ENCODE measurements at places on chromosomes 16 and 17.

GRCh38 chr17:57603978-57604377, 141.1 kb downstream of the CCDC182 start:
- no peak for DNase-seq

DNA sequence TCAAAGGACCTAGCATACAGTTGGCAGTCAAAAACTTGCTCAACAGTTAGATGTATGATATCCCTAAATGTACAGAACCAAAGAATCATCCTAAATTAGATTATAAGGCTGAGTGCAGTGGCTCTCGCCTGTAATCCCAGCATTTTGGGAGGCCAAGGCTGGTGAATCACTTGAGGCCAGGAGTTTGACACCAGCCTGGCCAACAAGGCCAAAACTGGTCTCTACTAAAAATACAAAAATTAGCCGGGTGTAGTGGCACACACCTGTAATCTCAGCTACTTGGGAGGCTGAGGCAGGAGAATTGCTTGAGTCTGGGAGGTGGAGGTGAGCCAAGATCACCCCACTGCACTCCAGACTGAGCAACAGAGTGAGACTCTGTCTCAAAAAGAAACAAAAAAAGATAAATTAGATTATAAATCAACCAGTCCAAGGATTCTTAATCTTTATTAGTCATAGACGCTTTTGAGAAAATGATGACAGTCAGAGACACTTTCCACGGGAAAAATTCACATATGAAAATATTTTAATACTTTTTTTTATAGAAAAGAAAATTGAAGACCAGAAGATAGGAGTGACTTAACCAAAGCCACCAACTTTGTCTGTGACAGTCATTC, 77.6 kb downstream of the MMD start:
- no peak for DNase-seq

- DNase-seq: no peak
Measured at GRCh38 chr17:18856570-18856915, 1.4 kb upstream of the PRPSAP2 start.

DNA sequence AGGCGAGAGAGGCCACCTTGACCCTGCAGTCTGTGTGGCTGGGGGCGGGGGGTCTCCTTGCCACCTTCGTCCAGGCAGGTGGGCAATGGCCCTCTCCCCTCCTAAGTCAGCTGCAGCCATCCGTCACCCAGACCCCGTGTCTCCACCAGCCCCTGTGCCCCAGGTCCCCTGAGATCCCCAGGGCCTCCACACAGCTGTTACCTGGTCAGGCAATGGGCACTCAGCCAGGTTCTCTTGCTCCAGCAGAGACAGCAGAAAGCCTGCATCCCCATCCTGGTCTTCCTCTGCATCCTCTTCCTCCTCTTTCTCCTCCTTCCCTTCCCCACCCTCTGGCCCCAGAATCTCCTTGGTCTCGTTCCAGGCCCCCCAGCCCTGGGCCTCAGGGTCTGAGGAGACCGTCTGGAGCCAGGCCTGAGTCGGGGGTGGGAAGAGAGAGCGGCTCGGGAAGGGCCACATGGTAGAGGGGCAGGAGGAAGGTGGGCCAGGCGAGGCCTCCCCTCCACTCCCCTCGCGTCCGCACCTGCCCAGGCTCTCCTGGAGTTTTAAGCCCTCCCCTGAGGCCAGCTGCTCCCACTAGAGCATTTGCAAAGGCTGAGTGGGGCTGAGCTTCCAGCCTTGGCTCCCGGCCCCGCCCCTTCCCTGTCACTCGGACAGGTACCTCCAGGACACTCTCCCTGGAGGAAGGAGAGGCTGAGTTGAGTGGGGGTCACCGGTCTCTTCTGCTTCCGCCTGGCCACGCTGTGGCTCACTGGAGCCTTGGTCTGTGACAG, at the start of gene PABPN1L:
Gene PABPN1L (minus strand): TSS at position 510 of the 770 bp plus-strand sequence. CDS start 54 bp downstream, at position 456.
- no peak for DNase-seq

DNA sequence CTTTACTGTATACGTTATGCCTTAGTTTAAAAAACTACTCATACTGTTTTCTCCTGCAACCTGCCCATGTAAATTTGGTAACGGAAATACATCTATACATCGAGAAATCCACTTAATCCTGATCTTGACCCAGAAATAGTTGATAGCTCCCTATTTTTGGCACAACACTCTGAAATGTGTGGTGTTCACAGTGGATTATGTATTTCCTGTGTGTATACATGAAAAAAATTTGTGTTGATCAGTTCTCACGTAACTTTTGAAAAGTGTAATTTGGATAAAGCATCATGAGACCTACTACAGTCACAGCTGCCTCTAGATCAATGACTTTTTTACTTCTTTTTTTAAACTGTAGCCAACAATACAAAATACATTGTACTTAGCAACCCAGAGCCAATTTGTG, 90.7 kb downstream of the VMP1 start:
- DNase-seq: no peak

DNA sequence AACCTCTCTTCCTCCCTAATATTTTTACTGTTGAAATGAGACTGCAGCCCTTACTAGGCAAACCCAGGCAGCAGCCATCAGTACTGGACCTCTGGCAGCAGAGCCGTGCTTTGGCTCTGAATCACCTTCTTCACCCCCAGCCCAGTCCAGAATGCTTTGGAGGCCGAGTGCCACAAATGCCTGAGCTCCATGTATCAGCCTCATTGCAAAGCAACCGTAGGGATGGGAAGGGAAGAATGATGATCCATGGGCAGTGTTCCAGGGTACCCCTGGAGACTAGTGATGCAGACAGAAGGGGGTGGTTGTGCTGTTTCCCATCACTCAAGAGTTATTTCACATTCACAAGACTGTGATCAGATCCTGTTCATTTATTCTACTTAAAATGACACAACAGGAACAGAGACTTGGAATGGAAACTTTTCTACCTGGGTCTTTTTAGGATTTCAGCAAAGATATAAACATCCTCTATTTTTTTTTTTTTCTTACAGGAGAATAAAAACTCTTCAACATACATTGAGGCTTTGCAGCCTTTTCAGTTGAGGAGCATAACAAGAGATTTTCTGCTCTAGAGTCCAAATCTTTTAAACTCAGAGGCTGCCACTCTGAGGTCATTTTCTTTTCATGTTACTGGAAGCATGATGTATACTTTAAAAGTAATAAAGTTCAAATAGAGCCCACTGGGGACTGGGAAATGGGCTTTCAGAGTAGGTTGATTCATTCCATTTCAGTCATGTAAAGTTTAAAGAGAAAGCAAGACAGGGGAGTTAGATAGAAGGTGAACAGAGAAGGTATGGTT, 138.3 kb downstream of the KCNJ2 start:
- DNase-seq: no peak

- DNase-seq: no peak
Measured at GRCh38 chr17:80938556-80938955, 53.1 kb upstream of the CHMP6 start.

GRCh38 chr16:11449716-11450115, 104.5 kb downstream of the RMI2 start:
- no peak for DNase-seq

- DNase-seq: no peak
Measured at GRCh38 chr16:12758031-12758669, 45.5 kb downstream of the CPPED1 start.

DNA sequence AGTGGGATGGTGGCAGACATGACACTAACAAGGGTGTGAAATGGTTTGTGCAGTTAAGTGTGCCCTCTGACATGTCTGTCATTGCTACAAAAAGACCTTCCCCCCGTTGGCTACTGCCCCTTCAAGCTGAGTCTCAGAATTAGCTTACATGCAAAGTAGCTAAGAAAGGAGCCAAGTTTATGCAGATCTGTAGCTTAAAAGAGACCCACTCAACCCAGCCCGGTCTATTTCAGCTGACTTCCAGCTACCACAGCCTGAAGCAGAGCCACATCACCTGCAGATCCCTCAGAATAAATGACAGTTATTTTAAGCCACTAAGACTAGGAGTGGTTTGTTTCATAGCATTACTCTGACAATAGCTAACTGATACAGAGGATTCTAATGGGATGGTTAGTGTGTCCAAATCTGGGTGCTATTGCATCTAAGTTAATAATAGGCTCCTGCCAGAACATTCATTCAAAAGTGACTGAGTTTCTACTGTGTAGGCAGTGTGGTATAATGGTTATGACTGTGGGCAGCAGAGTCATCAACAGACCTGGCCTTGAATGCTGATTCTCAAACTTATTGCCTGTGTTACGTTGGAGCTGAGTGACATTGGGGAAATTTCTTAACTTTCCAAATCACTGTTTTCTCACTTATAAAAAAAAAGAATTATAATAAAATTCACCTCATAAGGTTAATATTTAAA, 11.7 kb downstream of the C17orf67 start:
- DNase-seq: no peak

DNA sequence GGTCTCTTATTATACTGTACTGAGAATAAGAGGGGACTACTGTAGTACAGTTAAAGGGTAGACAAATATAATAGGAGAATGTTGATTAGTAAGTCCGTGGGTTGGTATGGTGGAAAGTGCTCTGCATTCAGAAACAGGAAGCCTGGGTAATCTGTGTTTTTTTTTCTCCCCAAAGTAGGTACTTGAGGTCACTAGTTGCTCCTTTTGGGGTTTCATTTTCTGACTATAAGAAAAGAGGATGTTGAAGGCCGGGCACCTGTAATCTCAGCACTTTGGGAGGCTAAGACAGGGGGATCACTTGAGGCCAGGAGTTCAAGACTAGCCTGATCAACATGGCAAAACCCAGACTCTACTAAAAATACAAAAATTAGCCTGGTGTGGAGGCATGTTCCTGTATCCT, 42.0 kb upstream of the MMD start:
- DNase-seq: no peak

DNA sequence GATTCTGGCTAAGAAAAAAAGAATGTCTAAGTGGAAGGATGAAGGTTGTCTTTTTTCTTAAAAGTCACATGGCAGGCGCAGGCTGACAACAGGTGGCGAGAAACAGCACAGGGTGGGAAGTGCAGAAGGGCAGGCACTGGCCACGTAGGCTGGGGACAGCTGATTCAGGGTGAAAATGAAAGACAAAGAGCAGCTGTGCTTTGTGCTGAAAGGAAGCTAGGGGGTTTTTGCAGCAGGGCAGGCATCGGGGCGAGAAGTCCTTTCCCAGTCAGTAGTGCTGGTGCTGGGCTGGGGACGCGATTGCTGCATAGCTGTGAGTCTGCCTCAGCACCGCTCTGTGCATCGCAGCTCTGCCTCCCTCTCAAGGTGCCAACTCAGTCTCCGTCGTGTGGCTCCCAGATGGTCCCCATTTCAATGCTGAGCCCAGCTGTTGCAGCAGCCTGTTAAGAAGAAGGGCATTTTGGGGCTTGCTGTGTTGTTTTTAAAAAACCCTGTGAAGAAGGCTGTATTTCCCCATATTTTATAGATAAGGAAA, 183.1 kb upstream of the CCL2 start:
- DNase-seq: no peak

DNA sequence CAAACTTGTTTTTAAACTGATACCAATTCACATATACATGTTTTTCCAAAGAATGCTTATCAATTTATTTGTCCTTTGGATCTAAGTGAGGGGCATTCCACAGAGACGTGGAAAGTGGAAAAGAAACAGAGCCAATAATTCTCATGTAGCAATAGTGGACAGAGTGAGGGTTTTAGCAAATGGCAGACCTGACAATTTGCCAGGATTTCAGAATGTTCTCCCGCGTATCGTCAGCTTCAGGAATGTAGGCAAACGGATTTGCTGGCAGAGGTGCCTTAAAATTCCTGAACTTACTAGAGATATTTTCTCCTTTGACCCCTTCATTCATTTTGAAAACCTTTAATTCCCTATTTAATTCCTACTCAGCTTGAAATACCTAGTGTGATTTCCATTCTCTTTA, 193.4 kb upstream of the CPHXL start:
- DNase-seq: no peak

- no peak for DNase-seq
Measured at GRCh38 chr17:68185820-68186219, 62.0 kb upstream of the AMZ2 start.

DNA sequence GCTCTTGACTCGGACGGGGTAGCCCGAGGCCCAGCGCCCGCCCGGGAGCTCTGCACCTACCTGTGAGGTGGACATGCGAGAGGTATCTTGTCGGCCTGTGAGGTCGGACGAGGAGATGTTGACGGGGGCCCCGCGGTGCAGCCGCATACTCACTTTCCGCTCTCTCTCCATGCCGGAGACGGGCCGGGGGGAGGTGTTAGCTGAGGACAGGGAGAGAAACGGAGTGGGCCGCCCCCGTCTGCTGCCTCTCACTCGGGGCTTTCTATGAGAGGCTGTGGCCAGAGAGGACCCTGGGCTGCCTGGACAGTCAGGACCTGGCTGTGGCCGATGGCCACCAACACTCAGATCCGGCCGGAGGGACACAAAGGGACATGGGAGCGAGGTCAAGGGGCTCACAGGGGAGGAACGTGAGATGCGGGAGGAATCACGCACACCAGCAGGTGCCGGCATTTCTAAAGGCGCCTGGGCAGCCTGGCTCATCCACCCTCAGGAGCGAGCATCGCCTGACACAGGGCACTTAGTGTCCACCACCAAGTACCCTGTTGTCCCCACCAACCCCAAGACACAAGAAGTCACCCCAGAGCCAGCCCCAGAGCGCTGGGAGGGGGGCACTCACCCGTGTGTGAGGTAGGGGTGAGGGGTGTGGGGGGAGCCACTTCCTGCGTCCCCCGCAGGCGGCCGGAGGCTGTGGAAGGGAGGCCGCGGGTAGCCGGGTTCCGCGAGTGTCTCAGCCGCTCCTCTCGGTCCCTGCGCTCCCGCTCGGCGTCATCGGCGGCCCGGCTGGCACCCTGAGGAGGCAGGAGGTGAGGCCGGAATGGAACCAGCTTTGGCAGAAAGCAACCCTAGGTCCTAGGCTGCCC, 20.2 kb downstream of the SLC16A3 start:
- no peak for DNase-seq

GRCh38 chr17:76166168-76166567, 25.1 kb upstream of the FOXJ1 start:
- DNase-seq: no peak

DNA sequence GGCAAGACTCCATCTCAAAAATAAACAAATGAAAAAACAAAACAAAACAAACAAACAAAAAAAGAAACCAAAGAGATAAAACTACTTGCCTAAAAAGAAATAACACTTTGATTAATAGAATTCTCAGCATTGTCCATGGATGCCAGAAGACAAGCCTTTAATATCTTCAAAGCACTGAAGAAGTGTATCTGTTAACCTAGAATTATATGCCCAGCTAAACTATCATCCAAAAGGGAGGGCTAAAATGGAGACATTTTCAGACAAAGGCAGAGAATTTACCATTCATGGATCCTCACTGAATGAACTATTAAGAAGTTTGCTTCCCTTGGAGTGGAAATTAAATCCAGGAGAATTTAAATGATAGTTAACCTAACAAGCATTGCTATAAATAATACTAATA, 130.1 kb upstream of the SEC14L1 start:
- no peak for DNase-seq

GRCh38 chr17:69445132-69445531, 30.6 kb downstream of the MAP2K6 start:
- peak; percentile 3 for DNase-seq

GRCh38 chr16:28112908-28113307, 49.4 kb upstream of the GSG1L start:
- DNase-seq: no peak

DNA sequence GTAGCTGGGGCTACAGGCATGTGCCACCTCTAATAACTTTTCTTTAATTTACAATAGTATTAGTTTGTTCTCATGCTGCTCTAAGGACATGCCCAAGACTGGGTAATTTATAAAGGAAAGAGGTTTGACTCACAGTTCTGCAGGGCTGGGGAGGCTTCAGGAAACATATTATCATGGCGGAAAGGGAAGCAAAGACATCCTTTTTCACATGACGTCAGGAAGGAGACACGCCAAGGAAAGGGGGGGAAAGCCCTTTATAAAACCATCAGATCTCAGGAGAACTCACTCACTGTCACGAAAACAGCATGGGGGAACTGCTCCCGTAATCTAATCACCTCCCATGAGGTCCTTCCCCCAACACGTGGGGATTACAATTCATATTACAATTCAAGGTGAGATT, 18.3 kb downstream of the IL4R start:
- DNase-seq: no peak
